ENCODE measurements at places on chromosomes 3 and 15.
A peak's percentile ranks its signal among the peaks of the same experiment; 100 is the strongest.

- DNase-seq = no peak
Measured at GRCh38 chr15:79948761-79949160, 22.2 kb downstream of the BCL2A1 start.

- DNase-seq = no peak
Measured at GRCh38 chr3:111594205-111594604, 941 bp downstream of the ZBED2 start.

DNA sequence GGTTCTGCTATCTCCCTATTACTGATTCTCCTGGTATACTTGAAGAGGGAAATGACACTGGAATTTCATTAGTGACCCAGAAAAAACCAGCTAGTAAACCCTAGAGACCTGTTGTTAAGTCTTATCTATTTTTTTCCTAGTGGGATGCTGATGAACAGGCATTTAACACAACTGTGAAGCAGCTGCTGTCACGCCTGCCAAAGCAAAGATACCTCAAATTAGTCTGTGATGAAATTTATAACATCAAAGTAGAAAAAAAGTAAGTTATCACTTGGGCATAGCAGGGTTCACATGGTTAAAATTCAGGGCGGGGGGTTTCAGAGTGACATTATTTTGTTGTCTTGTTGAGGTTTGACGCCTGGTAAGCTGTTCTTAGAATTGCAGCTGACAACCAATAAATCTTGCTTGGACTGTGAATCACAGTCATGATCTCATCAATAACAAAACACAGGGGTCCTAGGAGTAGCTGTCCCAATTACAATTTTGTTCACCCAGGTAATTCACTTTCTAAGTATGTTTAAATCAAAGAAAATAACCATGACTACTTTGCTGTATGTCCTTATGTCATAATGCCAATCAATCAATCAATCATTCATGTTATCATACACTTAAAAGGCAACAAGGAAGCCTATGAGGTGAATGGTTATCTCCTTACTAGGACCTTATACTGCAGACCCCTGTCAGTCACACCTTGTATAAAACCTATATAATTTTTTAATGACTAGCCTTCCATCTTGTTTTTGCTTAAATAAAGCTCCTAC, 4.6 kb downstream of the SRP14 start:
- no peak for DNase-seq

DNA sequence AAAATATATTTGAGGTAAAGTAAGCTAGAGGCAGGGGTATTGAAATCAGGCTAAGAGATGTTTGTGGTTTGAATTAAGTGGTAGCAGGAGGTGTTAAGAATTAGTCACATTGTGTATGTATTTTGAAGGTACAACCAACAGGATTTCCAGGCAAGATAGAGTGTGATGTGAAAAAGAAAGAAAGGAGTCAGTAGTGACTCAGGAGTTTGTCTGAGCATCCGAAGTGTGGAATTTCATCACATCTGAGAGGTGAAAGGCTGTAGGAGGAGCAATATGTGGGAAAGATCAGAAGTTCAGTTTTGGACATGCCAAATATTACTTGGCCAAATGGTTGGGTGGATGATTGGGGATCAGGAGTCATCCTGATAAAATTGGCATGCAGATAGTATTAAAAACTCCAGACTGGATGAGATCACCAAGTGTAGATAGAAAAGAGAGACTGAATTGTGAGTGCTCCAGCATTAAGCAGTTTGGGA, 32.1 kb upstream of the EBLN2 start:
- DNase-seq = no peak

DNA sequence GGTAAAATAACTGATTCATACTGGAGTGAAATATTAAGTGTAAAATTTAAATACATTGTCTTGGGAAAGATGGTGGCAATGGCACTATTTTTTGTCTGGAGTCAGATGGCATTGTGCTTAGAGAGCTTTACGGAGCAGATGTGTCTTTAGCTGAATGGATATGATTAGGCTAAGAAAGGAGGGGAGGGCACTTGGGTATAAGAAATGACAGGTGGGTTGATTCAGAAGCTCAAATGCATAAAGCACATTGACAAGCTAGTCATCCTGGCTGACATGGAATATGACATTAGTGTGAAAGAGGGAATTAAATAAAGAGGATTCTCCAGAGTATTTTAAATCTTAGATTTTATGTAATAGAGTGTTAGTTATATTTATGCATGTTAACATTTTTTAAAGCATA, 570.1 kb upstream of the CBLB start:
- no peak for DNase-seq

- DNase-seq = no peak
Measured at GRCh38 chr15:28014623-28015200, 84.4 kb downstream of the OCA2 start.

DNA sequence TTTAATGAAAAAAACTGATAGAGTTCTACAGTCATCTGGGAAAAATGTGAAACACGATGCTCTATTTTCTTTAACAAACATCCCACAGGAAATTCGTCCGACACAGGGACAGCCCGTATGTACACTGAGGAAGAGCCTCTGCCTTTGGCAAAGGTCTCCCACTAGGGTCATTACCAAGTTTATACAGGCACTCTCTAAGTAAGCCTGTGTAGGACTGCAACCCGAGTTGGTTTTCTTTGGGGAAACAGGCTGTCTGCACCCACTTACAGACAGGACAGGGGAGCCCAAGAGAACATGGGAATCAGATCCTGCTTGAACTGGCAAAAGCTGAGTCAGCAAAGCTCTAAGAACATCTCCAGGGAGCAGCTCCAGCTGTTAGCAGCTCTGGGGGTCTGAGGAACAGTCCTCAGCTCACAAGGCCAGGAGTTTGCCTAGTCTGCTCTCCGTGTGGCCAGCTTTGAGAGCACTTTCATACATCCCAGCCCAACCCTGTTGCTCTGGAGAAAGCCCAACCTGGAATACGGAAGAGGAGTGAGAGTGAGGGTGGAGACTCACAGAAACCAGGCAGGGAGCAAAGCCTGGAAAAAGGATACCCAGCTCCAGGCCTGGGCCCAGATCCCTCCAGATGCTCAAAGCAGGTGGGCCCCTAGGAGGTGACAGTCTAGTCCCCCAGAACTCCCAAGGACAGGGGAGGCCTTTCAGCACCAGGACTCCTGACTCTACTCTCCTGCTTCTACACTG, 1.9 kb downstream of the TBC1D2B start:
- DNase-seq = peak; percentile 64

GRCh38 chr3:45817831-45818522, 21.6 kb upstream of the SLC6A20 start:
- peak; percentile 82 for DNase-seq

- no peak for DNase-seq
Measured at GRCh38 chr3:182366746-182367145, 426.6 kb upstream of the ATP11B start.

DNA sequence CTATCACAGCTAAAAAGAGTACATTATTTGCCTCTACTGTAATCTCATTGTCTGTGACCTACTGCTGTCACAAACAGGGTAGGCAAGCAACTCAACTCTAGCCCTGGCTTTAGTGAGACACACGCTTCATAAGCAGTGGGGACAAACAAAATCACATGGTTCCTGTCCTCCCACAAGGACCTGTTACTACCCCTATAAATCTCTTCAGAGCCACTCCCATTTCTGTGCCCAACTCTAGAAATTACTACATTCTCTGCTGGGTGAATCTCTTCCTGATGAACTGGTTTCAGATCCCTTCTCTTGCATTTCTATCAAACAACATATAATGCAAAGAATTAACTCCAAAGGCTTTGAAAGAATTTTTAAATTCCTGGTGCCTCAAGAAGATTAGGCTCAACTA, 117.3 kb downstream of the DMXL2 start:
- no peak for DNase-seq

- DNase-seq = no peak
Measured at GRCh38 chr15:67520321-67521028, 456 bp upstream of the C15orf61 start.

DNA sequence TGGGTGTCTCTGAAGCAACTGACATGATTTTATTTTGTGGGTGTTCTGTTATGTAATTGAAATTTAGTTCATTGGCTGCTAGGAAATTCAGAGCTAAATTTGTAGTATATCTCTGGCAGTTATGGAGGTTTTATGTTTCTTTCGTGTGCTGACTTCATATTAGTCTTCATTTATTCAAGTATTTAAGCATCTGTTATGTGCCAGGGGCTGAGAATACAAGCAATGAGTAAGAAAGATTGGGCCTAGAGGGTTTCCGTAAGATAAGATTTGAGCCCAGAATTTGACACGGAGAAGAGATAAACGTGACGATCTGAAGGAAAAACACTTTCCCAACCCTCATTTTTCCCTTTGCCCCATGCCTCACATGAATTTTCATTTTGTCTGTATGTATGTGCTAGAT, 75.2 kb upstream of the ACKR4 start:
- DNase-seq = no peak

Measured in prostate gland (tissue), 2 donors.